ENCODE measurements at places on chromosomes 12 and 14.

DNA sequence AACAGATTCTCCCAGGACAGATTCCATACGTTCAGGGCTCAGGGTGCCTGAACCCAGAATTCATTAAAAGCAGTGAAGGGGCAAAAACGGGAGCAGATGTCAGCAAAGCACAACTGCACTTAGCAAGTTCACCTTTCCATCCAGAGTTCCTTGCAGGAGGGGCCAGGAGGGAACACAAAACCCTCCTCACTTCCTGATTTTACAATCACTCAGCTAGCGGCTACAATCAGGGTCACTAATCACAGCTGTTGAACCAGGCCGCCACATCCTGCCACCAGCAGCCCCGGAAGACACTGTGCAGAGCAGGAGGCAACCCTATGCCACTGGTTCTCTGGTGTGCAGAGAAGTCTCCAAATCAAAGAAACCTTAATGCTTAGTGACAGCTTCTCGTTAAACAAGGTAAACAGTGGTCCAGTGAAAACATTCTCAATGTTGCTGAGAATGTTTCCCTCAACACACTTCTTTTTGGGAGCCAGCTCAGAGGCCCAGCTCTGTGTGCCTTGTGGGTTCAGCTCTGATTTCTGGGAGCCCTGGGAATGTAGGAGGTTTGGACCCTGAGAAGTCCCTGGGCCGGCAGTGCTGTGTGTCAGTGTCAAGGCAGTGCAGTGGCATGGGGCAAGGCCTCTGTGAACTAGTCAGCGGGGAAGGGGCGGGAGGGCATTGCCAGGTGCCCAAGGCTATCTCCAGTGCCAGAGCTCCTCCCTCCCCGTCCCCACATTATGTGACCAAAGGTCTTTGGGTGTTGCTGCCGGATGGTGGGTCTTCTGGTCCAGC lies 54.5 kb downstream of the VCPKMT start:
- DNase-seq = peak; percentile 91

DNA sequence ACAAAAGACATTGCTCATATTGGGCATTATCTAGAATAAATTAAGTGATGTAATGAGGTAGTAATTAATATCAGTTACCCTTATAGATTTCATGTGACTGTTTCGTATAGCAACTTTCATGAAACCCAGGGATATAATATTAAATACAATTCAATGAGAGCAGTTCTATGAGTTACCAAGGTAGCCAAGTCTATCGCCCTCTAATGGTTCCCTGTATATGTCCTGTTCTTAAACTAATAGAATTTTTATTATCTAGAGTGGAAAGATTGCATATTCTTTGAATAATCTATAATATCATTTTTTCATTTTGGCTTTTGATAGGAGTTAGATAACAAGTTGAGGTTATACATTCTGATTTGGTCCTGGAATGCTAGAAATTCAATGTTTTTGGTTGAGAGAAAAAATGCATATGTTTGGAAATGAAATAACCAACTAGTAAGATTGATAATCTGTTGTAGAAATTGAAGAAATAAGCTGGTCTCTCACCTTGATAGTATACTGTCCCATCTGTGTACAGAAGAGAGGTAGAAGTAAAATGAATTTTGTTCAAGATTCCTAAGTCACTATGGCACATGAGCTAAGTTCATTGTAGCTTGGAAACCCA lies 59.7 kb downstream of the SCFD1 start:
- DNase-seq = peak; percentile 54

GRCh38 chr12:62263966-62264365 lies 3.8 kb downstream of the USP15 start:
- DNase-seq = no peak

DNA sequence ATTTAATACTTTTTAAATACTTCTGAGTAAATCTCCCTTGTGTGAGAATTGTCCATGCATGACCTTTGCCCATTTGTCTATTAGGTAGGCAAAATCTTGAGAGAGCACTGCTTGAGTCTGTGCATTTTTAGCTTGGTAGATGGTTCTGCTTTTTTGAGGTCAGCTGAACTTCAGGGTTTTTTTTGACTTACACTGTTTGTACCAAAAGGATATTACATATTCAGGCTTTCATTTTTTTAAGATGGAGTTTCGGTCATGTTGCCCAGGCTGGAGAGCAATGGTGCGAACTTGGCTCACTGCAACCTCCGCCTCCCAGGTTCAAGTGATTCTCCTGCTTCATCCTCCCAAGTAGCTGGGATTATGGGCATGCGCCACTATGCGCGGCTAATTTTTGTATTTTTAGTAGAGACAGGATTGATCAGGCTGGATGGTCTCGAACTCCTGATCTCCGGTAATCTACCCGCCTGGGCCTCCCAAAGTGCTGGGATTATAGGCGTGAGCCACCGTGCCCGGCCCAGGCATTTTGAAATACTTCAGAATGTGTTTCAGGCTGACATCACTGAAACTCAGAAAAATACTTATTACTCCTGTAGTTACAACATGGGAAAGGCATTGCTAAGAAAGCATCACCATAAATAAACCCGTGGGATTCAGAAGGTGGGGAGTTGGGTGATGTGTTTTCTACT lies 11.1 kb downstream of the RASSF3 start:
- DNase-seq = peak; percentile 76

- no peak for DNase-seq
These were observed 158.8 kb downstream of the C12orf42 start for GRCh38 chr12:103336940-103337339.

DNA sequence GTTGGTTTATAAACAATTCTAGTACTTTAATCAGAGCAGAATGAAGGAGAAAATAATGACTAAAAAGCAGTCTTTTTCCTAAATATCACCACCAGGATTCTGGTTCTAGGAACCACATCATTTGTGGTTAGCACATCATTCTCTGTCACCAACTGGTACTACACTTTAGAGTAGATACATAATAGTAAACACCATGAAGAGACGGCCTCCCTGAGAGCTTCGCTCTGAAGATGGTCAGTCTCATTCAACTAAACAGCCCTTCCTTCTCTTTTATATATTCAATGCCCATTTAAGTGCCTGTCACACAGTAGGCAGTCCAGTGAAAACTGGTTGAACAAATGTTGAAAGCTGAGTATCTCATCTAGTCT lies 10.9 kb downstream of the SLC38A2 start:
- DNase-seq = no peak

DNA sequence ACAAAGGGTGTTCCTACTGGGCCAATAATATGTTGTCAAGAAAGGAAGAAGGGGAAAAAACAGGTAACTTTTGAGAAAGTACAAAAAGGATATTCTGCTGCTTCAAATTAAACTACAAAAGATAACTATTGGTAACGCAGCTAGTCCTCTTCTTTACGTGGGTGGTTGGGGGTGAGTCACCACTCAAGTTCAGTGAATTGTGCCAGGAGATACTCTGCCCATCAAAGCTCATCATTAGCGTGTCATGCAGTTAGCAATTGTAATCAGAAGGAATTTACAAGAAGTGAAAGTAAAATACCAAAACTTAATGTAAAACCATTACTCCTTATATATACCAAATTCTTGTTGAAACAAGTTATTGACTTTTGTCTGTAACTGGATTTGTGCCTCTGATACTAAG lies 342.0 kb downstream of the NPAS3 start:
- no peak for DNase-seq

GRCh38 chr14:99538275-99538674 lies 57.1 kb downstream of the CCNK start:
- DNase-seq = no peak

- DNase-seq = no peak
These were observed 58.3 kb downstream of the PRKCH start for GRCh38 chr14:61379639-61380184.

GRCh38 chr12:122811777-122812176 lies 23.5 kb upstream of the HIP1R start:
- DNase-seq = no peak

DNA sequence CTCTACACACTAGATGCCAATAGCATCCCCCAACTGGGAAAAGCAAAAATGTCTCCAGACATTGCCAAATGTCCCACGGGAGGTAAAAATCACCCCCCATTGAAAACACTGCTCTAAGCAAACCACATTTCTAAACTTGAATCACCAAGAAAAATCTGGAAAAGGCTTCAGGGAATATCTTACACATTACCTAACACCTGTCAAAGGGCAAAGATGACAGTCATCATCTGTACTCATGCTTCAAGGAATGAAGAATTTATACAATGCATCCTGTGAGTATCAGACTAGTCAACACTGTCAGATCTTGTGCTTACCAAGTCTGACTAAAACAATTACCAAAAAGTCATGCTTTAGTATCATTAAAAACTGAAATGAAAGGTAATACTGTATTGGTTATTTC lies 161.6 kb upstream of the SOX5 start:
- no peak for DNase-seq

GRCh38 chr14:59570122-59570521 lies 6.5 kb downstream of the CCDC175 start:
- peak; percentile 78 for DNase-seq

- peak; percentile 73 for DNase-seq
These were observed 23.2 kb downstream of the FOS start for GRCh38 chr14:75301666-75302325.

DNA sequence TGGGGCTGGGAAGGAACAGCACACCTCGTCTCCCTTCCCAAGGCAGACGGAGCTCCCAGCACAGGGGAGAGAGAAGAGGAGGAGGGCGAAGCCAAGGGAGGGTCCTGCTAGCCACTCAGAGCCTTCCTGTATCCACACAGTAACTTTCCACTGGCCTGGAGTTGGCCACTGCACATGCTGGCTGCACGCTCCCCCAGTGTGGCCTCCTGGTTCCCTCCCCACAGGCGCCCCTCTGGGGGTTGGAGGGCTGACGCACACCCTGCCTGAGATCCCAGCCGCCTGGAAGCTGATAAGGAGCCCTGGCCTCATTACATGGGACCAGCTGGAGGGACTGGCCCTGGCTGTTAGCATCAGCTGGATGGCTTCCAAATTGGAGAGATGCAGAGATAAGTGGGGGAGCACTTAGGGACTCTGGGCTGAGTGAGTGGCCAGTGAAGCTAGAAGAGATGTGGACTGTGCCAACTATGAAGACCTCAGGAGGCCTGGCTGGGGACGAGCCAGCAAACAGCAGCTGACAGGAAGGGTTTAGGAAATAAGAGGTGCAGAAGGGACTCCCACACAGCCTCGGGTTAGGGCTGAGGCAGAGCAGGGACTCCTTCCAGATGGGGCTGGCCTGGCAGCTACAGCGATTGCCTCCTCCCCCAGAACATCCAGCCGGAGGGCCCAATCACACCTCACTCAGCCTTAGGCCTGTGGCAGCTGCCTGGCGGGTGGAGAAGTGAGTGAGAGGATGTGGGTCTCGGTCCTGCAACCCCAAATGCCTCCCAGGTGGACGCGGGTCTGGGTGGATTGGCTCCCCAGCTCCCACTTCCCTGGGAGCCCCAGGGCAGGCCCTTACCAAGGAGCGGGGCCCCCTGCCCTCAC lies 26.3 kb upstream of the BCDIN3D start:
- DNase-seq = peak; percentile 93

- no peak for DNase-seq
These were observed 30.6 kb downstream of the CCER1 start for GRCh38 chr12:90924406-90924805.

GRCh38 chr12:6228535-6229223 lies 28.5 kb downstream of the CD9 start:
- no peak for DNase-seq

DNA sequence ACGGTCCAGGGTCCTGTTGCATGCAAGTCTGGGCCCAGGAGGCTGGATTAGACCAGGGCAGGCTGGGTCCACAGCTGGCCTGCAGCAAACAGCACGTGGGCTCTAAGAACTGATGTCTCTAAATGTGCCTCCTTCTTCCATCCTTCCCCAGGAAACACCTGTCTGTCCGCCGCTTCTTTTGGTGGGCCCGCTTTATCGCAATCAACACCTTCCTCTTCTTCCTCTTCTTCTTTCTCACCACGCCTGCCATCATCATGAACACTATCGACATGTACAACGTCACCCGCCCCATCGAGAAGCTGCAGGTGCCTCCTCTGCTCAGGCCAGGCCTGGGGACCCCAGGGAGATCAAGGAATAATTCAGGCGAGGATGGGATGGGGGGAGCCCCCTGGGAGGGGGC lies 28.3 kb downstream of the NGB start:
- peak; percentile 50 for DNase-seq

GRCh38 chr12:60072911-60073310 lies 477.1 kb downstream of the SLC16A7 start:
- no peak for DNase-seq

- no peak for DNase-seq
These were observed 28.7 kb downstream of the FBXO21 start for GRCh38 chr12:117161460-117162166.

DNA sequence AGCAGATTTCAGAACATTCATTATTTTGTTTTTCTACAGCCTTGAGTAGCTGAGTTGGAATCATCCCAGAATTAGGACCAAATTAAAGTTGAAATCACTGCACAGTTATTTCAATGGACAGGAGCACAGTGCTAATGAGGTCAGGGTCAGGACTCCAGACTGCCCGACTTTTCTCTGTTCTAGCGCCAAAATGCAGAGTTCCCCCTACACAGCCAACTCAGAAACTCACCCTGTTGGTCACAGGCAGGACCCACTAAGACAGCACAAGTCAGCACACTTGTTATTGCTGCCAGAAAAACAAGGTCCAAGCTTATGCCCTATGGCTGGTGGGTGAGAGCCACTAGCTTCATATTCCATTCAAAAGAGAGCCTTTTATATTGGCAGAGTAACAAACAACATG lies 198.1 kb upstream of the KRR1 start:
- no peak for DNase-seq
